ENCODE measurements at places on chromosomes 11 and 22.

- no peak for DNase-seq
Measured at GRCh38 chr22:22070371-22070824, 87.8 kb upstream of the TOP3B start.

GRCh38 chr11:109929308-109929707 is 163.9 kb upstream of the ZC3H12C start:
- no peak for DNase-seq

- no peak for DNase-seq
Measured at GRCh38 chr11:117433717-117434116, 106.1 kb downstream of the CEP164 start.

DNA sequence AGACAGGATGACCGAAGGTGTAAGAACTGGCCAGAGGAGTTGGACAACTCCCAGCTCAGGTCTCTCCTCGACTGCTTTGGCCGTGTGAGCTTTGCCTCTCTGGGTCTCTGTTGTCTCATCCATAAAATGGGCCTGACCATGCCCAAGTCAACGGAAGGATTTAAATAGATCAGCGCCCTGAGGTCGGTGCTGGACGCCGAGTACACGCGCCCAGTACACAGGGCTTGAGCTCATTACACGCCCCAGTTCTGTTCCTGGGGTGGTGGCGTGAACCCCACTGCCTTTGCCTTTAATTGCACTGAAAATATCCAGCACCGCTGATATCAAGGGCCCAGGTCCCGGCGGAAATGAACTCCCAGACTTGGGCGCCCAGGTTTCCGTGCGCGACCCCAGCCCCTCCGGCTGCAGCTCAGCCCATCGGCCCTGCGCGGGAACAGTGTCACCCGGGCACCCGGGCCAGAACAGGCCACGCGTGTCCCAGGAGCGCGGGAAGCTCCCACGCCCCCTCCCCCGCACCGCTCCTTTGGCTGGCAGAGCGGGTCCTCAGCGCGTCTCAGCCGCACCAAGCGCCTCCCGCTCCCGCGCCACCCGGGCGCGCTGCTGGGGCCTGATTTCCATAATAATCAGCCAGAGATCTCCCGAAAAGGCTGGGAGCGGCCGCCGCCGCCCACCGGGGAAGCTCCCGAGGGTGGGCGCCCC is 42.2 kb downstream of the CYTH4 start:
- no peak for DNase-seq

DNA sequence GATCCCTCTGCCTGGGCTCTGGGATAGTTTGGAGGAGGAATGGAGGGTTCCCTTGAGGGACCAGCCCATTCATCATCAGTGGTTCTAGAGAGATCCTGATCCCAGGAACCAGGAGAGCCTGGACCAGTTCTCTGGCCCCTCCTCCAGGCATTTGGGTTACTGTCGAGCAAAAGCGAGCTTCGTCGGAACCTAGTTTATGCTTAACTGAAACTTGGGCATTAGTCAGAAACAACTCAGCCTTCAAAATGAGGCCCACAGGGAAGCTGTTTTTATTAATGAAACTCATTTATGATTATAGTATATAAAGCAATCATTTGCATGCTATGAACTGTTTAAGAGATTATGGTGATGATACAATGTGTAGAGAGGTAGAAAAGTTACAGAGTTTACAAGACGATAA is 61.4 kb downstream of the LIF start:
- DNase-seq = no peak

- no peak for DNase-seq
Measured at GRCh38 chr11:75659836-75660235, 9.0 kb downstream of the MAP6 start.

DNA sequence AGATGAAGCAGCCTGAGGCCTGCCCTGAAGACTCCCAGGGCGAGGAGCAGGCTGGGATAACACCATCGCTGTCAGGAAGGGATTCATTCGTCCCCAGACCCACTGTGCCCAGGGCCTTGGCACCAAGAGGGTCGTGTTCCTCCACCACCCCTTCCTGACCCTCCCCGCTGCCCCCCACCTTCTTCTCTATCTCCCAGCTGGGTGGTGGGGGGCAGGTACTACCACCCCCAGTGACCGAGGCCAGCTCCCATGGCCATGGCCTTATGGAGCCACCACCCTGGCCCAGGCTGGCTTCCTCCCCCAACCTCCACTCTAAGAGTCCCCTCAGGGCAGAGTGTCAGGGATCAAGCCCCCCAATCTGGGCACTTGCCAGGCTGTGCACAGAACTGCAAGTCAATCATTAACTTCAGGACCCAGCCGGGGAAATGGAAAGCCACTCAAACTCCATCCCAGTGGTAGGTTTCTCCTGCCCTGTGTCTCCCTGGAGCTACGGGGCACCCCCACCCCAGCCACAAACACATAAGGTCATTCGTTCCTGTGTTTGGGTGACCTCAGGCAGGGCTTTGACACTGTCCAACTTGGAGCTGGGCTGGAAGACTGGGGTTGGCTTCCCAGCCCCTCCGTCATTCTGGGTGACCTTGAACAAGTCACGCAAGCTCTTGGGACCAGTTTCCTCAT is 33.3 kb upstream of the WNT11 start:
- DNase-seq = no peak

DNA sequence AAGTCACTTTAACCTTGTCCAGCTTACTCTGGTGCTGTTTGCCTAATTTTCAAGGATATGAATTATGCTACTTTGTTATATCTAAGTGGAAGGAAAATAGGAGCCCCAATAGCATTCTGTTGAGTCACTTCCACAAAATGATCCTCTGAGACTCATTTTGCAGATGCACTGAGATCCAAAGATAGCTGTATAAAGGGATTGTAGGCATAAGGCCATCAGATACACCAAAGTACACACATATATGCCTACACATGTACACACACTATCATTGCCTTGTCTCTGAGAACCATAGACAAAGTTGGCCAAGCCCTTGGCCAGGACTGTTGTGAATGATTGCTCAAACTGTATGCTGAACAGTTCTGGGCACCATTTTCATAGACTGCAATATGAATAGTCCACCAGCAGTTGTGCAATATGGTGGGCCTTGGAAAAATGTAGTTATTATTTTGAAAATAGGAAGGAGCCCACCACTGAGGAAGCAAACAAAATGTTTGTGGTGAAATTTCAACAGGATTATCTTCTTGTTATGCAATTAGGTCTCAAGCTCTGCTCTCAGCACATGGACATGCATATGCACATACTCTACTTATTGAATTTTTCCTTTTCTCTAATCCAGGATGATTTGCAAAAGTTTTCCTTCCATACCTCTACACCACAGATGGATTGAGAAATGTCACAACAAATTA is 186.0 kb upstream of the CTSC start:
- DNase-seq = no peak

GRCh38 chr11:113201054-113201818 is 113.1 kb upstream of the TTC12 start:
- no peak for DNase-seq

All from central memory CD4-positive, alpha-beta T cell (primary cell).